Dermis microvascular lymphatic vessel endothelial cell (primary cell): ENCODE measurements at places on chromosomes 1 and 21. TPM values are rescaled to one million over a fixed set of nuclear protein-coding genes. Genes with fewer than 3 reads are reported as not detected.

The FCRL4 gene
- not detected in 2 replicates for total RNA-seq

The TTC39A gene
- 3.5 and 6.3 TPM in 2 replicates for total RNA-seq

The PBX1 gene
- total RNA-seq, result 0.39 and 1.0 TPM in 2 replicates

The FAM3B gene
- not detected in 2 replicates for total RNA-seq

The LEFTY1 gene
- total RNA-seq, result not detected in 2 replicates

The TTLL7 gene
- total RNA-seq, result 0.51 and 0.63 TPM in 2 replicates
